ENCODE measurements at places on chromosomes 12 and 14.

GRCh38 chr12:107167756-107168155, 74.4 kb upstream of the CRY1 start:
- no peak for DNase-seq

DNA sequence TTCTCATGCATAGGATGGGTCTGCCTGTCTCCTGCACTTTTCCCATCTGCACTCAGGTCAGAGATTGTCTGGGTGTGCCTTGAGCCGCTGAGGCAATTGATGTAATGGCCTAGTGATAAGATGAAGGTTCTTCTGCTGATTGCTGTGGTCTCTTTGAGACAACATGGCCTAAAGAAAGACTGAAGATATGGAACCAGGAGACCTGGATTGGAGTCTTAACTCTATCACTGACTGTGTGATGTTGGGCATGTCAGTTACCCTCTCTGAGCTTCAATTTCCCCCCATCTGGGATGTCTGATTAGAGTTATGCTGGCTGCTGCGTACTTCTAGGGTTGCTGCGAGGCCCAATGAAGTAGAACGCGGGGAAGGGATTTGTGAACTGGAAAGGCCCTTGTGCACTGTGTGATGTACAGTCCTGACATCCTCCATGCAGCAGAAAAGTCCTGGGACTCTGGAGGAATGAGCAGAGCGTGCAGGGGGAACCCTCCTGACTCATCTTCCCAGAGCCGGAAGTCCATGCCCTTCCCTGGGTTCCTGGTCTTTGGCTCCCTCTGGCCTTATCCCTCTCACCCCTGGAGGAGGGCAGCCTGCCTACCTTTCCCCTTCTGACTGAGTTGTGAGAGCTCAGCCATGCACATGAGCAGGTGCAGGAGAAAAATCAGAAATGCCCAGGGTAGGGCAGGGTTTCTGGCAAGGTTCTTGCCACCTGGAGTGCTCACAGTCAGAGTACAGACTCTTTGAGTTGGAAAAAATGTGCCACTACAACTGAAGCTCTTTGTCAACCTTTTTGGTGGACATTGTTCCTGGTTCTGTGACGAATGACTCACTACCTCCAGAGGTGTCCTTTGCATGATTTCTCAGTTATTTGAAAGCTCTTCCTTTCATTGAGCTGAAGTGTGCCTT, 21.1 kb downstream of the PLEKHD1 start:
- DNase-seq, result no peak

DNA sequence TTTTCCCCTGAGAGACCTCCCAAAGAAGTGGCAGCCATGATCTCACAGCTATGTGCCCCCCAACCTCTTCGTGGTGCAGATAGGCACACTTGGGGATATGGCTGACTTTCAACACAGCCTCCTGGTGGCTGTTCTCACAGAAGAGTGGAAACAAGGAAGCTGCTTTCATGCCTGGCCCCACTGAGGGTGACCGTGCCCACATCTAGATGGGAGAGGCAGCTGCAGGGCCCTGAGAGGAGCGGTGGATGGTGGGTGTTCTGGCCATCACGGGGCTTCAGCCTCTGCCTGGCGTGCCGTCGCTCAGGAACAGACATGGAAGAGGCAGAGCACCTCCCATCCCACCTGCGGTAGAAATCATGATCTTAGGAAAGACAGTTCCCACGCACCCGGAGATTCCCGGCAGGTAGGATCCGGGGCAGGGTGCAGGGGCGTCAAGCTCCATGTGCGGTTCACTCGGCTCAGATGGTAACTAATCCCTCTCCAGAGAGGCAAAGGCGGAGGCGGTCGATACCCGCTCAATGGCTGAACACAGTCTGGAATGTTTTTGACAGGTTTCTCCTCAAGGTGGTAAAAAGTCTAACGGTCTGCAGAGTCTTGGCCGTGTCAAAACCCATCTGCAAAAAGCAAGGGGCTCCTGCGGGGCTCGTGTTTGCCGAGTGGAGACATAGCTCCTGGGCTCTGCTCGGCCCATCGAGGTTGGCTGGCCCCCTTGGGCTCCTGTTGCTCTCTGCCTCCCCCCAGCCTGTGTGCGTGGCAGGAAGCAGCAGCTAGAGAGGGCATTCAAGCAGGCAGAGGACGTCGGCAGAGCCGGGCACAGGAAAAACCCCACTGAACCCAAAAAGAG, 225.2 kb upstream of the RTL1 start:
- DNase-seq, result no peak

GRCh38 chr12:55700255-55701018, 7.3 kb downstream of the ITGA7 start:
- DNase-seq, result no peak

GRCh38 chr12:90905691-90906370, 49.1 kb downstream of the CCER1 start:
- DNase-seq, result peak; percentile 28

- DNase-seq, result no peak
These were observed 13.4 kb upstream of the NIN start for GRCh38 chr14:50844391-50844790.

- DNase-seq, result no peak
These were observed 11.1 kb downstream of the BAG5 start for GRCh38 chr14:103551338-103551762.

GRCh38 chr14:64951724-64952123, 9.2 kb upstream of the GPX2 start:
- no peak for DNase-seq

DNA sequence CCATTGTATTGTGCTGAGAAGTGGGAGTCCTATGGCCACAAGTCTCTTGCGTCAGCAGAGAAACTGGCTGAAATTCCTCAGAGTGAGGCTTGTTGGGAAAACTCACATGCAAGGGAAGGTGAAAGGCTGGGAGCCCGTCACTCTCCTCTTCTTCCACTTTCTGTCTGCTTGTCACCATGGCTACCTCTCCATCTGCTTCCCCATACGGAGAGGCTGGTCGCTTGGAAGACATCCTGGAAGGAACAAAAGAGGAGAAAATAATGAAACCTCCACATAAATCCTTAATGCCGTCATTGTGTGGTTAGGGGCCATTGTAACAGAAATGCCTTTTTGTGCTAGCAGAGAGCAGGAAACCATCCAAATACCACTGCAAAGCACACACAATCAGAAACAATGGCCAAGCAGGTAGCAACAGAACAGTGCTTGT, 53.7 kb downstream of the SOX5 start:
- DNase-seq, result no peak

DNA sequence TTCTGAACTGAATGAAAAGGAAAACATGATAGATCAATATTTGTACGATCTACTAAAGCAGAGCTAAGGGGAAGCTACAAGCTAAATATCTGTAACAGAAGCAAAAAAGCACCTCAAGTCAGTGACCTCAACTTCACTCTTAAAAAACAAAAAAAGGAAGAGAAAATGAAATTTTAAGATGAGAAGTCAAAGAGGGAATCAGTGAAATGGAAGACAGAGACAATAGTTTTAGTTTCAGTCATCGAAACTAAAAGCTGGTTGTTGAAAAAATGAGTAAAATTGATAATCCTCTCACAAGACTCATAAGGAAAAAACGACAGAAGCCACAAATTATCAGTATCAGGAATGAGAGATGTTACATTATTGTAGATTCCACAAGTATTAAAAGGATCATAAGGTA, 11.9 kb upstream of the SLC2A13 start:
- no peak for DNase-seq

GRCh38 chr14:103118663-103119404, 4.4 kb upstream of the TNFAIP2 start:
- DNase-seq, result no peak

DNA sequence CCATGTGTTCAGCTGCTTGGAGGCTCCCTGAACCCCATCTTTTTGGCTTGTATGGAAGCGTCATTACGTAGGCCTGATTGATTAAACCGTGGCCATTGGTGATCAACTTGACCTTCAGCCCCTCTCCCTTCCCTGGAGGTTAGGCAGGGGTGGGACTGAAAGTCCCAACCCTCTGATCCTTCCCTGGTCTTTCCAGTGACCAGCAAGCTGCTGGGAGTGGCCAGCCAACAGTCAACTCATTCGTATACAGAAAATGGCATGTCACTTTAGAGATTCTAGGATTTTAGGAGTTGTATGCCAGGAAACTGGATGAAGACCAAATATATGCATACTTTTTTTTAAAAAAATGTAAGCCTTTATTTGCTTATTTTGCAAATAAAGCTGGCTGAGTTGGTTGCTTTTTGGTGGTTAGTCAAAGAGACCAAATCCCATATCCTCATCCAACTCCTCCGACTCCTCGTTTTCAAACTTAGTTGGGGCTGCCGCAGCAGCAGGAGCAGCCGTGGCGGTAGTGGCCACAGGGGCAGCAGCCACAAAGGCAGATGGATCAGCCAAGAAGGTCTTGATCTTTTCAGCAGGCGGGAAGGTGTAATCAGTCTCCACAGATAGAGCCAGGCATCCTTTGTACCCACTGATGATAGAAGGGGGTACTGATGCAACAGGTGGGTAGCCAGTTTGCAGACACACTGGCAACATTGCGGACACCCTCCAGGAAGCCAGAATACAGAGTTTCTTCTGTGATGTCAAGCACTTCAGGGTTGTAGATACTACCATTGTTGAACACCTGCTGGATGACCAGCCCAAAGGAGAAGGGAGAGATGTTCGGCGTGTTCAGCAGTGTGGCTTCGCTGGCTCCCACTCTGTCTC, 16.6 kb downstream of the NFKBIA start:
- no peak for DNase-seq

- no peak for DNase-seq
These were observed 89.3 kb downstream of the GARIN6 start for GRCh38 chr12:99736760-99737269.

GRCh38 chr12:20656600-20656999, 38.5 kb upstream of the SLCO1C1 start:
- no peak for DNase-seq

DNA sequence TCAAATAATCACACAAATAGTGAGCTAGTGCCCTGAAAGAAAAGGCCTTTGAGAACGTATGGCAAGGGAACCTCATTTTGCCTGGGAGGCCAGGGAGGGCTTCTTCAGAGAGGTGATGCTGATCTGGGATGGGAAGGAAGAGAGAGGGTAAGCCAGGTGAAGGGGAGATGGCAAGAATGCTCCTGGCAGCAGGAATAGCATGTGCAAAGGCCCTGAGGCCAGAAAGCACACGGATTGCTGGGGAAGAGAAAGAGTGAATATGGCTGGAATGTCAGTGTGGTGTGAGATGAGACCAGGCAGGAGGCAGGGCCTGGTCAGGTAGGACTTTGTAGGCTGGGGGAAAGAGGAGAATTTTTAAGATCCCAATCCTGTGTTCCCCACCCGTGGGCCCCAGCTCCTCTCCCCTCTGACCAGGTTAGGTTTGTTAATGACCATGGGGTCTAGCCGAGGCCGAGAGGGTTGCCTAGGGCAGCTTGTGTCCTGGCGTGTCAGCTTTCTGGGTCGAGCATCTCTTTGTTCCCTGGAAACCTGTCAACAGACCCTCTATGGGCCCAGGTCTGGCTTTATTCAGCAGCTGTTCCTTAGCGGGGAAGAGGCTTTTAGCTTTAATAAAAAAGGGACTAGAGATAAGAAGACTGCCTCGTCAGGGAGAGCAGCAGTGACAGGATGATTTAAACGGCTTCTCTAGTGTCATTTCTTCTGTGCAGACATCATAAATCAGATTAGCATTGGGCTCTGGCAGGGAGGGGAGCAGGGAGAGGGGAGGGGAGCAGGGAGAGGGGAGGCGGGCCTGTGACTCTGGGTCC, 123.4 kb downstream of the ADCK1 start:
- no peak for DNase-seq

DNA sequence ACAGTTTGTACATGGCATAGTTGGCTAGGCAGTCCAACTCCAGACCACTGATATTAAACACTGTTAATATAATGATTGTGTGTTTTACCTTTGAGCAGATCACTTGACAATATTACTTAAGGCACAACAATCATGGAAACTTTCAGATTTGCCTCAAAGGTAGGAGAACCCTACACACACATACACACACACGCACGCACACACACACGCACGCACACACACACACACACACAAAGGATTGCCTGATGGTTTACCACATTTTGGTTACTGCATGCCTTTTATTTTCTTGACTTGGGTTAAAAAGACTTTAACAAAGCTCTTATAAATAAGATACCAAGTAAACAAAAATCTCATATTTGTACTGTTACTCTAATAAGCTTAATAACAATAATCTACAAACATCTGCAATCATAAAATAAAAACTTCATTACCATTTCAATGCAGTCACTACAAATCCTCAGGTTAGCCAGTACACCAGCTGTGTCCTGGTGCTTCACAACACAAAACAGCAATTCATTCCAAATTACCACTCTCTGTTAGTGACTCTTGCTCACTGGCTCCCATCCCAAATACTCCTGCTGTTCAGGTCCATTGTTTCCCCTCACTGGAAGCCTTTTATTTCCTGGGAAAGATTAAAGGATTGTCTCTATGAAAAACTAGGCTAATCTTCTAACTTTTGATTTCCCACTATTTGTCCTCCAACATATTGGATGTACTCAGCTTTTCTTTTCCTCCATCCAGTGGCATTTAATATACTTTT, 175.2 kb upstream of the ATP2B1 start:
- DNase-seq, result no peak

GRCh38 chr12:75655315-75655806, 144.0 kb upstream of the KRR1 start:
- DNase-seq, result no peak

DNA sequence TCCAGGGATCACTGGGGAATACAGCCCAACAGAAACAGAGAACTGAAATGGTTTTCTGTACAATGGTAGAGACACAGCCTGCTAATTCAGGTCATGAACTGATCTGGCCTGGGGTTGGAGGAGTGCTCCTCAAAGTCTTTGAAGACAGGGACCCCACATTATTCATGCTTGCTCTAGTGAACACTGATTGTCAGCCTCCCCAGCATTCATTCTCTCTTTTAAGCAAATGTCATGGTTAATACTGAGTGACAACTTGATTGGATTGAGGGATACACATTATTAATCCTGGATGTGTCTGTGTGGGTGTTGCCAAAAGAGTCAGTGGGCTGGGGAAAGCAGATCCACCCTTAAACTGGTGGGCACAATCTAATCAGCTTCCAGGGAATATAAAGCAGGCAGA, 288.4 kb upstream of the NOS1 start:
- DNase-seq, result no peak

DNA sequence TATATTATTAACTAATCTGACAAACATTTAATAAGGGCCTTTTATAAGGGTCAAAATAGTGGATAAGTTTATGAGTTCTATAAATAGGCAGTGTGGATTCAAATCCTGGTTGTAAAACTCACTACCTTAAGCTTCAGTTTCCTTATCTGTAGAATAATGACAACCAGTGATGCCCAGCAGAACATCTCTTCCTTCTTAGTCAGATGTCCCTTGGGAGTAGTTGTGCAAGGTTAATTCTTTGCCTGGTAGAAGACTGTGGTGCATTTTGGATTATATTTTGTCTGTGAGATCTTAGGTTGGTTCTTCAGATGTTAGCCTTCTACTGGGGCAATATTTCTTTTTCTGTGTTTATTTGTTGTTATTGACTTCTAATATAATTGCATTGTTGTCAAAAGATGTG, 59.5 kb downstream of the ARID2 start:
- peak; percentile 35 for DNase-seq

GRCh38 chr14:65686761-65687160, 274.2 kb downstream of the FUT8 start:
- DNase-seq, result peak; percentile 1

GRCh38 chr12:26239852-26240815, 44.8 kb downstream of the SSPN start:
- no peak for DNase-seq
